ENCODE measurements at places on chromosomes 3 and 15.

GRCh38 chr3:50164984-50165909 is 10.1 kb downstream of the SEMA3F start:
- no peak overlapping the region for H3K27ac ChIP-seq
- H3K27me3 ChIP-seq: no peaks in the 10 kb centered on the region
- H3K4me3 ChIP-seq: no peak overlapping the region

DNA sequence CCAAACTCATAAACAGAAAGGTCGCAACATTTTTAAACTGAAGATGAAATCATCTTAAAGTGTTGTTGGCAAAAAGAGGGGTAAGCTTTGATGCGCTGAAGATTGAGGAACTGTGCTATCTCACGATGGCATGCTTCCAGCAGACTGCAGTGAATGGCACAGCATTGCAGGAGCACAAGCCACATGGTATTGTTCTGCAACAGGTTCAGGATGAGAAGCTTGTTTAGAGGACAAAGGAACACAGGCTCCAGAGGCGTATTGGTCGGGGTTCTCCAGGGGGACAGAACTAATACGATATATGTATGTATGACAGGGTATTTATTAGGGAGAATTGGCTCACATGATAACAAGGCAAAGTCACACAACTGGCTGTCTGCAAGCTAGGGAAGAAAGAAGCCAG is 13.8 kb upstream of the PLD1 start:
- H3K27ac ChIP-seq: no peak overlapping the region
- no peaks in the 10 kb centered on the region for H3K27me3 ChIP-seq
- no peak overlapping the region for H3K4me3 ChIP-seq
- no peaks in the 10 kb centered on the region for H3K36me3 ChIP-seq

- H3K27ac ChIP-seq: no peak overlapping the region
- no peak for DNase-seq
- H3K27me3 ChIP-seq: no peaks in the 10 kb centered on the region
- H3K4me1 ChIP-seq: peaks cover 1% of the 10 kb centered on the region
These were observed 68.2 kb downstream of the NTRK3 start for GRCh38 chr15:88188300-88188699.

DNA sequence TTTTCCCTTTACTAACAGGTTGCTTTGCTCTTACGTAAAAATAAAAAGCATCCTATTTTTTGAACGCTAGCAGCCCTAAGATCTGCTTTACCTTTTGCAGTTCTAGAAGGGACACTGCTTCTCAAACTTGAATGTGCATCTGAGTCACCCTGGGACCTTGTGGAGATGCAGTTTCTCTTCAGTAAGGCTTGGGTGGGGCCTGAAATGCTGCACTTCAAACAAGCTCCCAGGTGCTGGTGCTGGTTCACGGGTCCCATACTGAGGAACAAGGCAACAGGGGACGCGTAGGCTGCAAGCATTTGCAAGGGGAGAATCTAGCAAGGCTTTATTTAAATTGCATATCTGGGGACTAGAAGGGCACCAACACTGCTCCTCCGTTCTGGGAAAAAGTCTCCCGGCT is 30.0 kb downstream of the MB21D2 start:
- peaks cover 1% of the 10 kb centered on the region for H3K4me1 ChIP-seq
- DNase-seq: no peak
- H3K27me3 ChIP-seq: no peaks in the 10 kb centered on the region
- no peak overlapping the region for H3K27ac ChIP-seq

- DNase-seq: no peak
- H3K36me3 ChIP-seq: no peaks in the 10 kb centered on the region
- no peaks in the 10 kb centered on the region for H3K4me1 ChIP-seq
- no peaks in the 10 kb centered on the region for H3K27me3 ChIP-seq
These were observed 62.9 kb downstream of the STAC start for GRCh38 chr3:36443028-36443686.

All from H1 (cell line).